ENCODE measurements at places on chromosomes 6 and 20.

DNA sequence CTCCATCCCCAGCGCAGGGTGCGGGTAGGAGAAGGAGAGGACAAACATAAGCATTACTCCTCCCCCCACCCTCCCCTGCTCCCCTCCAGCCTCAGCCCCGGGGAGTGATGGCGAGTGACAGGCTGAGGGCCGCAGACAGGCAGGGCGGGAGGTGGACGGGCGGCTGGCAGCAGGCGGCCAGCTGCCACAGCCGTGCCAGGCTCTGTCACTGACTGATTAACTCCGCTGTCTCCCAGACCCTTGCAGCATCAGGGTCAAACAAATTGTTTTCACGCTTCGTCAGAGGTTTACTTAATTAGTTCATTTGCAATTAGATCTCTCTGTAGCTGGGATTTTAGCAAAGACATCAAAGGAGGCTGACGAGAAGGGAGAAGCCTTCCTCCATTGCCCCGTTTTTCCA is 41.9 kb downstream of the FOXP4 start:
- no peak for DNase-seq

DNA sequence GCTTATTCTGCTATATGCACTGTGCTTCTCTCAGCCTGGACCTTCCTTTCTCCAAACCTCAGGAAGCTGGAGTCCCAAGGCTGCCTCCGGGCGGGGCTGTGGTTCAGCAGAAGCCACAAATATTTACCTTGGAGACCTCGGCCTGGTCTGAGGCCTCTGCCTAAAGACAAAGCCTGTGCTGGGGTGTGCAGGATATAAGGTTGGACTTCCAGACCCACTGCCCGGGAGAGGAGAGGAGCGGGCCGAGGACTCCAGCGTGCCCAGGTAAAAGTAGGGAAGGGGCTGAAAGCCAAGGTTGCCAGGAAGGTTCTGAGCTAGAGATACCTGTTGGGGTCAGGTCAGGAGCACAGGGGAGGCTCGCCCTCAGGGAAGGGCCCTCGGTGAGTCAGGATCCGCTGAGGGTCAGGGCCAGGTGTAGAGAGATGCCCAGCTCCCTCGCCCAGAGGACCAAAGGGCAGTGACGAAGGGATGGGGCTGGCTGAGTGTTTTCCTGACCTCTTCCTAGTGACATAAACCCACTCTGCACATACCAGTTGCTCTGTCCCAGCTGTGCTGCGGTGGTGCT is at the start of gene BPIFB1:
TSS of gene BPIFB1 (plus strand) at position 224 of the 565 bp plus-strand sequence. CDS start 2,860 bp downstream, outside the sequence.
- no peak for DNase-seq

- no peak for DNase-seq
Observed at GRCh38 chr6:27025351-27025750, 222.2 kb upstream of the PRSS16 start.

DNA sequence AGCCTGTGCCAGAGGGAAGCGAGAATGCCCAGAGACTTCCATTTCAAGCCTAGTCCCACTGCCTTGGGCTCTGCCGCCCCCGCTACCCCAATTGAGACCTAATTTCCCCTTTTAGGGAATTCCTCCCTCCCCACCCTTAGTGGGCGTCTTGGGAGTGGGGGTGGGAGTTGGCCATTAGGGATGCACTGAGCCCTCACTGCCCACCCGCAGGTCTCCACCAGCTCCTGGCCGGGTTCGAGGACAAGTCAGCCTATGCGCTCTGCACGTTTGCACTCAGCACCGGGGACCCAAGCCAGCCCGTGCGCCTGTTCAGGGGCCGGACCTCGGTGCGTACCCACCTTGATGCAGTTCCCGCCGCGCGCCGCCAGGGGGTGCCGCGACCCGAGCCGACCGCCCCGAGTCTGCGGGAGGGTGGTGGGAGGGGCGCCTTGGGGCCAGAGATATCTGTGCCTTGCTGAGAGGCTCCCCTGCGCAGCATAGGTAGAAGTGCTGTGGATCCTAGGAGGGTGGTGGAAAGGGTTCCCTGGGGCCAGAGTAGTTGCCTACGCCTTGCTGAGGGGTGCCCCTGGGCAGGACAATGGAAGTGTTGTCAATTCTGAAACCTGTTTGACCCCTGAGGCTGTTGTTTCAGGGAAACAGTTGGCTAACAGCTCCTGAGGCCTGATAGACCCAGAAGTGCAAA is 9.2 kb downstream of the ITPA start:
- DNase-seq: peak; percentile 86

DNA sequence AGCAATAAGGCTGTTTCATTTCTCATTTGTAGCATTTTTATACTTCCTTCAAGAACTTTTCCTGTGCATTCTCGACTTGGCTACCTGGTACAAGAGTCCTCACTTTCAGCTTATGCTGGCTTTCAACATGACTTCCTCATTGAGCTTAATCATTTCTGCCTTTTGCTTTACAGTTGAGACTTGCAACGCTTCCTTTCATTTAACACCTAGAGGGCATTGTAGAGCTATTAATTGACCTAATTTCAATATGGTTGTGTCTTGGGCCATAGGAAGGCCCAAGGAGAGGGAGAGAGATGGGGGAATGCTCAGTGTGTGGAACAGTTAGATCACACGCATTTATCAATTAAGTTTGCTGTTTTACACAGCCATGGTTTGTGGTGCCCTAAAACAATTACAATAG is 37.2 kb downstream of the SLC22A2 start:
- no peak for DNase-seq

DNA sequence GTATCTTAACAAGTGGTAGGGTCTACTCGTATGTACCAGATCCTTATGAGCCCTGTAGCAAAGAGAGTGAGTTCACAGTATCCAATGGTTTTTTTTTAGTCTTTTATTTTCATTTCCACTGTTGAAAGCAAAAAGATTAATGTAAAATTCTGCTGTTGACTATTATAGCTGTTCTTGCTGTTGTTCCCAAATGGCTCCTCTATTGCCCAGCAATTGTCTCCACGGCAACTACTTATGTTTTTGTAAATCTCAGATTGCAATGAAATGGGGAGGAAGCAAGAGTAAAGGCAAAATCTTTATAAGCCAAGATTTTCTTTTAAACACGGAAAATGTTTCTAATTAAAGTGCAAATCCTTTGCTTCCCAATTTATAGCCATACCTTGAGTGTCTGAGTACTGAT is 406.1 kb downstream of the EPM2A start:
- DNase-seq: no peak

GRCh38 chr6:74319292-74319691 is 623.3 kb downstream of the CD109 start:
- DNase-seq: no peak

DNA sequence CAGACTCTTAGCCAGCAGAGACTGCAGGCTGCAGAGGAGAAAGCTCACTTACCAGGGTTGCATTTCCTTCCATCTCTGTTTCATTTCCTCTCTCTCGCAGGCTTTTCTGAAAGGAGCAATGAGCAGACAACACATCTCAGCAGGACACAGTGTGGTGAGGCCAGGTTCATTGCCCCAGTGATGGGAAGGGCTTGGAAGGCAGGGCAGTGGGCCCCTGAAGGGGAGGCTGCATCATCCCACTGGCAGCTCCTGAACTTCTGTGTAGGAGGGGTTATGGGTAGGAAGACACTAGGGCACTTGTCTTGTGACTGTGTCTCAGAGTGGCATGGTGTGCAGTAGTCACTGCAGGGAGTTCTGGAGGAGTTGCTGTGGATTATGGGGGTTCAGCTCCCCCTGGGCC is 246.8 kb downstream of the QKI start:
- no peak for DNase-seq

DNA sequence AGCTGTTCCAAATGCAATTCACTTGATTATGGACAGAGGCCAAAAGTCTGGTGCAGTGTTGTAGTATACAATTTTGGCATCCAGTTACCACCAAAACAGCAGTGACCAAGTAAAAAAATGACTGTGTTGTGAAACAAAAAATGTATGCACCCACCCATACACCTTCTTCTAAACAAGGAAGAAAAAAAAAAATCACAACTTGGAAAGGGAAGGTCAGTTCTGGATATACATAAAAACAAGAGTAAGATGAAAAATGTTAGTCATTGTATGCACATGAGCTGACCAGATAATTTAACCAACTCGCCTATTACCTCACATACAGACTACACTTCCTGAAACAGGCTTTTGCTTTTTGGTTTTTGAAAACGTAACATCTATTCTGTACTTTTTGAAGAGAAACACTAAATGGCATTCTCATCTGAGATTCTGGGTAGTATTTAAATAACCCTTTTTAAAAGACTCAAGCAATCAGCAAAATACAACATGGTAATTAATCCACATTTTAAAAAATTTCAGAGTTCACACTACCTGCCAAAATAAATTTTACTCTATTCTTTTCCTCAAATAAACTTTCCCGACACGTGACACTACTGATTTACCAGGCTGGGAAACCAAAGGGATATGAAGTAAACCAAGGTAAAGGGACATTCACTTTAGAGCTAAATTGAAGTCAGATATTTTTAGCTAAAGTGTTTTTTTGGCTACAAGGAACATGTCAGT is 141.6 kb upstream of the SHLD1 start:
- no peak for DNase-seq

GRCh38 chr20:50625986-50626677 is 65.2 kb downstream of the RIPOR3 start:
- DNase-seq: peak; percentile 69

- no peak for DNase-seq
Observed at GRCh38 chr6:124040655-124041054, 237.0 kb downstream of the NKAIN2 start.

DNA sequence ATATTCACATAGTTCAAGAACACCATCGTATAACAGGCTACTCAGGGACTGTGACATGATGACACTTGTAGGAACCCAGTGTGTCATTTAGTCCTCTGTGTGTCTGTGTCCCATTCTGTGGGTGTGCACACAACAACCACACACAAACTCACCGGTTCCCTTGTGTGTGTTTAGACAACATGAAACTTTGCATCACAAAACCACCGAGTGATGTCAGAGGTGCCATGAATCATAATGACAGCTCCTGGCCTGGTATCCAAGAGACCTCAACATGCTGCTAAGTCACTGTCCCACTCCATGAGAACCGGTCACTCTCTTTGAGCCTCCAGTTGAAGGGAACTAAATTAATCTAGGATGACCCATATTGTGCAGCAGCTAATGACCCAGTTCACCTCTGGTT is 421.3 kb downstream of the PREX1 start:
- no peak for DNase-seq

DNA sequence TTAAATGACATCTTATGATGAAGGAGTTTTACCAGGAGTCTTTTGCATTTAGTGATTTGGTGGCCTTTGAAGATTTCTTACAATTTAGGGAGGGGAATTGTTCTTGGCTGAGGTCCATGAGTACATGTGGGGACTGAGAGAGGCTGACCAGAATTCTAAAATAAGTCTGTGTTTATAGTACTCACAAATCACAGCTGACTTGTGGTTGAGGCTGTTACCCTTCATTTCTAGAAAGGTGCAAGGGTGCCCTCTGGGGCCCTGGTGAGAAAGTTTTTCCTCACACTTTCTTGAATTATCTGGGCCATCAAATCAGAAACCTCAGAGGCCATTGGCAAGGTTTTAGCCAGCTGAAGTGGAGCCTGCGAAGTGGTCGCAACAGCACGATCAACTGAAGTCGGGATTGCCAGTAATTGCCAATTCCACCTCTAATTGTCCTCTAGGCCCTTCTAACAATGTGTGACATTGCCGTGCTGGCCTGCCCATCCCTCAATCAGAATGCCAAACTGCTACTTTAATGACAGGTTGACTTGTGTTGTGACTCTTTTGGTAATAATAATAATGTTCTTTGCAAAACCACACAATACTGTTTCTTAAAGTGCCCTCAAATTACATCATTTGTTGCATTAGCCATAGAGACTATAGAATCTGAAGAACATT is 221.6 kb downstream of the OGFRL1 start:
- DNase-seq: peak; percentile 58

GRCh38 chr6:21241231-21242130 is 352.1 kb upstream of the SOX4 start:
- DNase-seq: no peak

GRCh38 chr20:61887596-61888093 is 178.0 kb downstream of the TAF4 start:
- DNase-seq: no peak

- DNase-seq: no peak
Observed at GRCh38 chr6:7496266-7496875, 45.1 kb upstream of the DSP start.

DNA sequence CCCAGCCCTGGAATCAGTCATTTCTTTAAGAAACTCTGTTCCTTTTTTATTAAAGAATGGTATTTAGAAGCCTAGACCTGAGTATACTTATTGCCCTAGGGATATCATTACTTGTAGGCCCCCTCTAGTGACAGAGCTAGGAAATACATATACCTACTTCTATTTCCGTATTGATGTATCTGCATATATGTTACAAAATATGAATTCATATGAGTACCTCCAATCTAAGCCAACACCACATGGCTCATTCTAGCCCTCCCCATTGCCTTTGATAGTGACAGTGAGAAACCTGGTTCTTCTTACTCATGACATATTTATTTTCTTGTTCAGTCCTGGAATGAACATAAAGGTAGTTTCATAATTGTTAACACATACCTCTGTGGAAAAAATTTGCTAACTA is 137.2 kb downstream of the FARS2 start:
- DNase-seq: no peak

- no peak for DNase-seq
Observed at GRCh38 chr6:154241581-154241980, 115.0 kb downstream of the IPCEF1 start.

- DNase-seq: no peak
Observed at GRCh38 chr6:152458648-152459644, 178.2 kb downstream of the SYNE1 start.

DNA sequence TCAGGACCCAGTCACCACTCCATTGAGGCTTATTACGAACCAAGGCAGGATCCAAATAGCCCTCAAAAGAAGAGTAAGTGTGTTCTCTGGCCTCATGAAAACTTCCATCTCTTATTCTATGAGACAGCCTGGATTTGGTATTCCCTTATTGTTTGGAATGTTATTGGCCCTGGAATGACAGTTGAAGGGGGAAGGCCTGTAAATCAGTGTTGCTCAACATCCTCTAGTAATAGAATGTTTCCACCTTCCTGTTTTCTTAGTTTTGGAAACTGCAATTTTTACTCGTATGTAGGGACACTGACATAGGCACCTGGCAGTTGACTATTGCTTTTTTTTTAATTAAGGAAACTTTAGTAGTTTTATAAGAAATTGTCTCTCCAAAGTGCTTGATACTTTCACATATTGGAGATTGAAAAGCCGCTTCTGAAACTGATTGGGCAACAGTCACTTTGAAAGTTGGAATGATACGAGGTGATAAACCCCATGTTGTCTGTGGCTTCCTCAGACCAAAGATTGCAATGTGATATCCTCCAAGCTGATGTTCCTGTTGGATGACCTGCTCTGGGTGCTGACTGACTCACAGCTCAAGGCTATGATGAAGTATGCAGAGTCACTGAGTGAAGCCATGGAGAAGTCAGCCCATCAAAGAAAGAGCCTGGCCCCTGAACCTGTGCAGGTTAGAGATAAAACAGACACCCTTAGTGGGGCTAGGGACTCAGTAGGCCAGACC is 43.1 kb downstream of the BLTP3A start:
- DNase-seq: no peak

GRCh38 chr6:3740551-3741476 is 10.7 kb downstream of the PXDC1 start:
- DNase-seq: no peak

GRCh38 chr20:37520419-37520955 is 563 bp upstream of the NNAT start:
- no peak for DNase-seq
